ENCODE measurements at places on chromosomes 11 and 22.
A peak's percentile ranks its signal among the peaks of the same experiment; 100 is the strongest.

DNA sequence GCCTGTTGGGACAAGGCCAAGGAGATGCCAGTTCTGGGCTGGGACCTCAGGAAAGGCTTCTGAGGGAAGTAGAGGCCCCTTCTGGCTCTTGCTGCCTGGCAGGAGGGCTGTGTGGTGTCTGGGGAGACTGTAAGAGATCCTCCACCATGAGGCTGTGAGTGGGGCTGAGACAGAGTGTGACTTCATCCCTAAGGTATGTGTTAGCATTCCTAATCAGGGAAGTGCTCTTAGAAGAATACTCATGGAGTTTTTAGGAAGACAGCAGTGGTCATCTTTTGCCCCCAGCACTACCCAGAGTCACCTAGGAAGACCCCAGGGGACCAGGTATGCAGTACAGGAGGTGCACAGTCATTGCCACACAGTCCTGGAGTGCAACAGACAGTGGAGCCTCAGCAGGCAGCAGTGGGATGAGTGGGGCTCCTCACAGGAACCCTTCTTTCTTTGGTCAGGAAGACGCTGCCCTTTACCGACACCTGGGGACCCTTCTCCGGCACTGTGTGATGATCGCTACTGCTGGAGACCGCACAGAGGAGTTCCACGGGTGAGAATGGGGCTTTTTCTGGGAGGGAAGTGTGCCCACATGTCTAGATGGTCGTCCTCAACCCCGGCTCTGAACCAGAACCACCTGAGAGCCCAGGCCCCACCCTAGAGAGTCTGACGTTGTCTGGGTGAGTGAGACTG, 2.8 kb downstream of the RIC8A start:
- peak; percentile 46 for DNase-seq

DNA sequence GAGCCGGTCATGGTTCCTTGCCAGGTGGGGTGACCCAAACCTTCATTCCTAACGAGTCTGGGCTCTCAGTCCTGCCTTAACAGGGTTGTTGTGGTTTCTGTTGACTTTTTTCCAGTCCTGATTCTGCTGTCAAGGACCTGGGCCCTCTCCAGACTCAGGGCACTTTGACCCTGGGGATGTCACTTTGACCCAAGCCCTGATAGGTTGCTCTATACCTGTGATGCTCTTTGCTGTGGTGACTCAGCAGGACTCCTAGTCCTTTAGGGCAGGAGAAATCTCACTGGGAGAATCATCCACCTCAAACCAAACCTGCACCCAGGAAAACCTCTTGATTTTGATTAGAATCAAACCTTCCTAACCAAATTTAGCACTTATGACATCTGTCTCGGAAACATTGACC, 20.5 kb upstream of the MPPED1 start:
- DNase-seq, result no peak

GRCh38 chr22:30863081-30863833, 105.3 kb downstream of the MORC2 start:
- no peak for DNase-seq

- DNase-seq, result no peak
Observed at GRCh38 chr22:47596176-47596690, 833.8 kb downstream of the TBC1D22A start.

DNA sequence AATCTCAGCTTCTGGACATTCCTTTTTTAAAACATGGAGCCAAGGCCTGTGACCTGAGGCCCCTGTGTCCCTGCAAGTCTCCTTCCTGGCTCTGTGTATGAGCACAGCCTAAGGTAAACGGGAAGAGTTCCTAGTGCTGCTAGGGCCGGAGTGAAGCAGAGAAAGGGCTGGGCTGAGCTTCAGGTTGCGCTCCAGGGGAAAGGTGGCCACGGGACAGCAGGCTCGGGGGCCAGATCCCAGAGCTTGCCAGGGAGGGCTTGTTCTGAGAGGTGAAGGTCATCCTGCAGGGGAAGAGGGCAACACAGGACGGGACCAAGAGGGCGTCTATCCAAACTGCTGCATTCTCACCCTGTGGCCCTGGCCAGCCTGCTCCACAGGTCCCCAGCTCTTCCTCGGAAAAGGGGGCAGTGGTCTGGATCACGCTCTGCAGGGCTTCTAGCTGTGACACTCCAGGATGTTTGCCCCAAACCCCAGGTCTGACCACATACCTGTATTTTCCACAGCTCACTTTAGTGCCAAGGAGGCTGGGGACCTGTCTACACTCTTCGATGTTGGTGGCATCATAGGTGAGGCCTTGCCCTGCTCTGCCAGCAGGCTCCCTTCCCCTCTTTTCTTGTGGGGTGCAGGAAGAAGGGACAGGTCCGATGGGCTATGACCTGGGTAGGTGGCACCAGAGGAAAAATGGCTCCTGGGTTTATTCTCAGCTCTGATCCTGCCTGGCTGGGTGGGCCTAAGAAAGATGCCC, 20.4 kb downstream of the SLC37A2 start:
- no peak for DNase-seq
